Stimulated activated CD8-positive, alpha-beta memory T cell treated with anti-CD3 and anti-CD28 coated beads, Interleukin-15, amount 100 ng/mL, for 4 hours (primary cell): ENCODE measurements at places on chromosomes 2 and 18.
A peak's percentile ranks its signal among the peaks of the same experiment; 100 is the strongest.

GRCh38 chr2:156242874-156243273, 89.6 kb downstream of the NR4A2 start:
- DNase-seq = no peak

GRCh38 chr18:63258749-63259566, 60.6 kb downstream of the BCL2 start:
- DNase-seq = no peak

- peak; percentile 13 for DNase-seq
Measured at GRCh38 chr2:215269397-215270117, 42.3 kb upstream of the ATIC start.

GRCh38 chr2:229126066-229126465, 145.0 kb downstream of the PID1 start:
- no peak for DNase-seq

DNA sequence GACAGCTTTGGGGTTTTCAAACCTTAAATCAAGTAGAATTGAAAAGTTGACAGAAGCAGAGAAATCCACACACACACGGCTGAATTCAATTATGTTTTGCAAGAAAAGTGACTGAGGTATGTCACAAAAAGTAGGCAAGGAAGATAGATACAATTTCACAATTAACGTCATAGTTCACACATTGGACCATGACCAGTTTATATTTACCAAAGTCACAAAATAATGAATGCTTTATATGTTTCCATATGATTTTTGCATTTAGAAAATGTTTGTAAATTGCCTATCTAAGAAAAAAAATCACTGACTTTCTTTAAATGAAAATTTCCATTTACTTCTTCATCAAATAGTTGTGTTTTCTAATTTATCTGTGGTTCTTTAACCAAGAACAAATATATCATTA, 29.4 kb upstream of the ZNF516 start:
- DNase-seq = no peak

DNA sequence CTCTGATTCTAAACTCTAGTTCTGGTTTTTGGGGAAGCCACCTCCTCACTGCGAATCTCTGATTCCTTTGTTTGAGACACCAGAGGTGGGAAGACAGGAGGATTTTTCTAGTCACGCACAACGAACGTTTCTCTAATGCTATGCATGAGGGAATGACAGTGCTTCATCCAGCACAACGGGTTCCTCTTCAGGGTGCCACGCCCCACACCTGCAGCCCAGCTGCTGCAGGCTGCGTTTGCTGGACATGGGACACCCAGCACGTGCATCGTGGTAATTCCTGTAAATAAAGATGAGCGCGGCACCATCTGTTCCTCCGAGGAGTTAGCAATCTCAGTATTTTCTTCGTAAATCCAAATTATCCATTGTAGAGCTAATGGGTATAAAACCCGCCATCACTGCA, 37.5 kb upstream of the TPO start:
- no peak for DNase-seq

DNA sequence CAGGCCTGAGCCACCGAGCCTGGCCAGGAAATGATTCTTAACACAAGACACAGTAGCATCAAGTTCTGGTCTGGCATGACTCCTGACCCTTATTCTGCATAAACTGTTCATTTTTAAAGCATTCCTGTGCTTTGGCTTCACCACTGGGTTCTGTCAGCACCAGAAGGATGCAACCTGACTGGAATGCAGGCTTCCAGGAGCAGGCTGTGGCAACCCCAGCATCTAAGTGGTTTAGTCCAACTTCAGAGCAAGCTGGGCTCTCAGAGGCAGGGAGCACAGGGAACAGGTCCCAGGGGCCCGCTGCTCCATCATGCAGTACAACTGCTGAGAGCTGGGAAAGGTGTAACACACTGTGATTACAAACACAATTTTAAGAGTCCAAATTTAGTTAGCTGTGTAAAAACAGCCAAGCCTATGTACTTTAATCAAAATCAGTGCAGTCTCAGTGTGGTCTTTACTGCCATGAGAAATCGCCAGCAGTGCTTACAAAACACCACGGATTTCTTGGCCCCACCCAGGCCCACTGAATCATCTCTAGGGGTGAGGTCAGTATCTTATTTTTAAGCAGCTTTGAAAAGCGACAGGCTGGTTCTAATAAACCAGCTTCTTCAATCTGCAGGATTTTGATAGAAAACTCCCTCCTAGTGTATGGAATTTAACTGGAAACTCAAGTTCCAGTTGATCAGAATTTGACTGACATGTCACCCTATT, 44.4 kb upstream of the TMEM182 start:
- DNase-seq = no peak

DNA sequence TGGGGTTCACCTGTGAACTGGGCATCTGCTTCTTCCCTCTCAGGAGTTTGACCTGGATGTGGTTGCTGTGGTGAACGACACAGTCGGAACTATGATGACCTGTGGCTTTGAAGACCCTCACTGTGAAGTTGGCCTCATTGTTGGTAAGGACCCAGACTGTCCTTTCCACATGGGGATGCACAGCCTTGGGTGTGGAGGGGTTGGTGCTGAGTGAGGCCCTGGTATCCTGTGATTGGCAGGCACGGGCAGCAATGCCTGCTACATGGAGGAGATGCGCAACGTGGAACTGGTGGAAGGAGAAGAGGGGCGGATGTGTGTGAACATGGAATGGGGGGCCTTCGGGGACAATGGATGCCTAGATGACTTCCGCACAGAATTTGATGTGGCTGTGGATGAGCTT, 52.3 kb downstream of the HK2 start:
- no peak for DNase-seq

DNA sequence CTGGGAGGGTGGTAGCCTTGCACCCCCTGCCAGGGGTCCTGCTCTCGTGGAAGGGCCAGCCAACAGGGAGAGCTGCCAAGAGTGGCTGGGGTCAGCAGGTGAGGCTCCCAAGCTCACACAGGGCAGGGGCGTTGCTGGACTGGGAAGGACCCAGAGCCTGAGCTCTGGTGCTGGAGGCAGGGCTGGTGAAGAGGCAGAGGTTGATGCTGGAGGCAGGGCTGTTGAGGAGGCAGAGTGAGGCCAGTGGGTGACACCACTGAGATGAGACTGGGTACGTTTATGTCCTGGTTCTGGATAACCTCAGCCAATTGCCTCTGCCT, 7.0 kb downstream of the ADRA2B start:
- no peak for DNase-seq

GRCh38 chr2:121598087-121598486, 51.2 kb downstream of the CLASP1 start:
- no peak for DNase-seq

DNA sequence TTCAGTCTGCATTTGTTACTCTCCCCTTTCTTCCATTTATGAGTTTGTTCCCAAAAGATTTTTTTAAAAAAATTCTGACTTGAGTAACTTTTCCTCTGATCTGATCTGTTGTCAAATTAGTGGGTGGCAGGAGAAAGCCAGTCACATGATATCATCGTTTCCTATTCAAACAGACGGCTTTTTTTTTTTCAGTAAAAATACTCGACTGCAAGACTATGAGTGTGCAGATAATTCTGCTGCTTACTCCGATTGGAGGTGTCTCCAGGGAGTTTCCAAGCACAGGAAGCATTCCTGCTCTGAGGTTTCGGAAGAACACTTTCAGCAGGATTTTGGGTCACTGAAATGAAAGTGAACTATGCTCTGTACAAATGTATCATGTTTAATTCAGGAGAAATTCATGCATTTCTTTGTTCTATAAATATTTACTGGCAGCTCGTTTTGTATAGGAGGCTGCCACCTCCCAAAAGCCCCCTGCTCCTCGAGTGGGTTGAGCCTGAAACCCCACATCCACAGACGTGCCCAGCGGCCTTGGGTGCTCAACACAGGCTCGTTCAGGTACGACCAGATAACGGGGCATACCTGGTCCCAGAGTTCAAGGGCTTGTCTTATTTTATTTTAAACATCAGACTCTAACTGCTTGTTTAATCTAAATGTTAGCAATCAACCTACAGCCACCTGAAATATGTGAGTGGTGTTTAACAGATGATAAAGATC, 126.9 kb upstream of the ZNF516 start:
- DNase-seq = no peak

- no peak for DNase-seq
Measured at GRCh38 chr2:134080386-134081089, 173.3 kb upstream of the MGAT5 start.

GRCh38 chr2:239927424-239927981, 97.6 kb downstream of the NDUFA10 start:
- peak; percentile 30 for DNase-seq

DNA sequence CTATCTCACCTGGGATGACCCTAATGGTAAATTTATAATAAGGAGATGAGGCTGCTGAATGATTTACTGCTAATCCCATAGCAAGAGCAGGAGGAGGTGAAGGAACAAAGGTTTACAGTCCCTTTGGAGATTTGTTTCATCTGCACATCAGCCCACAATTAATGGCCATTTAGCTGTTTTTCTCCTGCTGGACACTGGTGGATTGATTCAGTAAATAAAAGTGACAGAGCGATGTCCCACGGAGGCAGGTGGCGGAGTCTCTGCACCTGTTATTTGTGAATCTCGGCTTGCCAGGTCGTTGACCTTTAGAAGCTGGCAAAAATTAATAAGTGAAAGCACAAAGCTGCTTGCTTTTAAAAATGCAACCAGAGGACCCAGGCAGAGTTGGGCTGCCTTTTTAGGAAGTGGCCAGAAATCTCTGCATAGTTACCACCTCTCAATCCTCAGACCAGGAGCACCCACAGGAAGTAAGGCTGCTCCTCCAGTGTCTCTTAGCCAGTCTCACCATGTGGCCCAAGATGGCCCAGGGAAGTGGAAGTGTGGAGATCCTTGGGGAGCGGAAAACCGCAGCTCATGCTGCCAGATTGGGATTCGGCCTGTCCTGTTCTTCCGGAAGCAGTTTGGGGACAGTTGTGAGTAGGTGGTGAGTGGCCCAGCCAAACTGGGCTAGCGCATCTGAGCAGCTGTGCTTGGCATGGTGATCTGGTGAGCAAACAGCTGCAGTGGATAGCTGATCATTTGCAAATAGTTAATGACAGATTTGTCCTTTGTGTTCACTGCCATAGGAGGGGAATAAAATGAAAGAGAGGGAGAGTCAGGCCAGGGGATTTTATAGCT, 1005.7 kb upstream of the PIK3C3 start:
- no peak for DNase-seq

DNA sequence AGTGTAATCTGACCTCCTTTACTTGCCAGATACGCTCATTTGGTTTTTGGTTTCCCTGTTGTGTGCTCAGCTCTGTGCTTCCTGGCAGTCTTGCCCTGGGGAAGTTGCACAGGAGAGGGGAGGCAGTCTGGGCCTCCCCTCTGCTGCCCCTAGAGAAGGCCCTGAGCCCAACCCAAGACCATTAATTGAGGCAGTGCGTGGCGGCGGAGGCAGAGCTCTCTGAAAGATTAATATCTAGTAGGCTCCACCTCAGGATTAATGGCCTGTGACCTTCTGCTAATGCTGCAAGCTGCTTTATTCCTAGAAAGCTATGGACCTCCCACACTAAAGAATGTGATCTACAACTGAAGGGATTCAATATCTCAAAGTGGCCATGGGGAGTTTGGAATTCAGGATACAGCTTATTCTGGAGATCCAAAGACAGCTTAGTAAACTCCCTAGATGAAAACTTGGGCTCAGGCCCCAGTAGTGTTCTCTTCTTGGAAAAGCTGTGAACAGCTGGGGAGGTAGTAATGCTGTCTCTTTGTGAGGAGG, 41.4 kb upstream of the MAPRE2 start:
- DNase-seq = no peak

GRCh38 chr18:9094307-9095226, 7.9 kb upstream of the NDUFV2 start:
- no peak for DNase-seq

DNA sequence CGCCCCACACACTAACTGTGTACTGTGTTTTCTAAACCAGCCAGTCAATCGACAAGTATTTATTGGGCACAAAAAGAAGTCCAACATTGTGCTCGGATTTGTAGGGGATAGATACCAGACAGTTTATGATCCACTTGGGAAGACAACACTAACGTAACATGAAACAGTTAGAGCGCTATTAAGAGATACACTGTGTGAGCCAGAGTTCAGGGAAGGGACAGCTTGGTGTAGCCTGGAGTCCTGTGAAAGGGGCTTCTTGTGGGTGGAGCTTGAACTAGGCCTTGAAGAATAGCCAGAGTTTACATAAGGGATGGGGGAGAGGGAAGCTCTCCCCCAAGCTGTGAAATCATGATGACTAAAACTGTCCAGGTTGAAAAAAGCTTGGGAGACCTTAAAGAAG, 176.4 kb upstream of the TCF4 start:
- DNase-seq = no peak

DNA sequence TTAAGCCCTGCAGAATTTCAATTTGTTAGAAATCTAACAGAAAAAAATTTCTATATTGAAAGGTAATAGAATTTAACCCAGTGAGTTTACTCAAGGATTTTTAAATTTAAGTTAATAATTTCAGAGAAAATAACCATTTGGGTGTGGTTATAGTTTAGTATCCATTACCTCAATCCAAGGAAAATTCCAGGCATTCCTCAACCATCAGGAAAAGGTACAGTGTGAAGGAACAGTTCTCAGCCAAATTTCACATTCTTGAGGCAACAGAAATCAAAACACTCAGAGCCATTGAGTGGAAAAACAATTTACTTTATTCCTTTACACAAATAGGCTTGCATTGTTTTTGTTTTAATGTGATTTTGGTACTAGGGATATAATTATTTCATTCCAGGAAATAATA, 45.6 kb downstream of the ONECUT2 start:
- DNase-seq = no peak

- DNase-seq = no peak
Measured at GRCh38 chr2:132671151-132671835, 1.3 kb upstream of the LYPD1 start.

DNA sequence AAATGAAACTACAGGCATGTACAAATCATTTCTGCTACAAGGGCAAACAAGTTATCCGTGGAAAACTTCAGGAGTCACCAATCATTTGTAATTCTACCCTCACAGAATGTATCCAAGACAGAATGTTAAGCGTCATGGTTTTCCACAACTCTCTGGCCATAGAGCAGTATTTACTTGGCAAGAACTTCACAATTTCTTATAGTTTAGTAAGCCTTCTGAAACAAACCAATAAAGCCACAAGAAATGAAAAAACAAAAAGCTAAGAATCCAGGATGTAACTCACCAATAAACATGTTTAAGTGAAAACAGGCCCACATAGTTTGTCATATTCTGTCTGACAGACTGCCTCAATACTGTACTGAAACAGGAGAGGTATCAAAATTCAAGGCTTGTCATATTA, 70.3 kb downstream of the LNPK start:
- no peak for DNase-seq

DNA sequence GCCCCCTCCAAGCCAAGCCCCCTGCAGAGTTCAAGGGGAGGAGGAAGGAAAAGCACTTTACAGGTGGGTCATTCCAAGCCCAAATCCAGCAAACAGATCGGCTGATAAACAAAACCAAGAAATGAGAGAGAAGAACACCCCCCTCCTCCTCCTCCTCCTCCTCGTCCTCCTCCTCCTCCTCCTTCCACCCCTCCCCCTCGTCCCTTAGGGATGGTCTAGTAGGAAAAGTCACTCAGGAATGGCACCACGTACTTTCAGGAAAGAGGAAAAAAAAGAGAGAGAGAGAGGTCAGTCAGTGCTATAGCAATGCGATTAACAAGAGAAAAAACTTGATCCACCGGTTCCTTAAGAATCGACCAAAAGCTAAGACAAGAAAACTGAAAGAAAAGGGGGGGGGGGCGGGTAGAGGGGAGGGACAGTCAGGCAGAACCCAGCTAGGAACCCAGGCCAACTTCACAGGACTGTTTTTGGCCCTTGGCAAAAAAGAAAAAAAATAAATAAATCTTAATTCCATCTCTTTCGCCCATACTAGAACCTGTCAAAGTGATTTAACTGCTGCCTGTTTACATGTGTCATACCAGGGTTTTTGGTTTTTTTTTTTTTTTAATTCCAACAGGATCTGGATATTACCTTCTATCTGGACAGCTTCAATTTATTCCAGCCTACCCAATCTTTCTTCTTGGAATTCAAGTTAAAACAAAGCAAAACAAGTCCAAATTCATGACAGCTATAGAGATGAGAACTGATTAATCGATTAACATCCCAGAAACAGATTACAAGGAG, 906 bp downstream of the IKZF2 start:
- no peak for DNase-seq
